ENCODE measurements at places on chromosomes 2 and 18.
A peak's percentile ranks its signal among the peaks of the same experiment; 100 is the strongest.

GRCh38 chr2:203237346-203238238, 1.2 kb upstream of the CYP20A1 start:
- DNase-seq = no peak

DNA sequence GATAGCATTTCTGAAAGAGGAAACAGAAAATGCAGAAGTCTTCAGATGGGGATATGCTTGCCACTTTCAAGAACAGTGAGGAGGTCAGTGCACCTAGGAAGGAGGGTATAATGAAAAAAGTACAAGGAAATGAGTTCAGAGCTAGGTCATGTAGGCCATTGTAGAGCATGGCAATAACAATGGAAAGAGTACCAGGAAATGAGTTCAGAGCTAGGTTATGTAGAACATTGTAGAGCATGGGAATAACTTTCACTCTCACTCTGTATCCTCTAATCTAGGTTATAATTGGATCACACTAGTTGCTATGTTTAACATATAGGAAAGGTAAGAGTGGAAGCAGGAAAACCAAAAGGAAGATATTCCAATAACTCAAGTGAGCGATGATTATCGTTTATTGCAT, 12.3 kb downstream of the SCG2 start:
- no peak for DNase-seq

DNA sequence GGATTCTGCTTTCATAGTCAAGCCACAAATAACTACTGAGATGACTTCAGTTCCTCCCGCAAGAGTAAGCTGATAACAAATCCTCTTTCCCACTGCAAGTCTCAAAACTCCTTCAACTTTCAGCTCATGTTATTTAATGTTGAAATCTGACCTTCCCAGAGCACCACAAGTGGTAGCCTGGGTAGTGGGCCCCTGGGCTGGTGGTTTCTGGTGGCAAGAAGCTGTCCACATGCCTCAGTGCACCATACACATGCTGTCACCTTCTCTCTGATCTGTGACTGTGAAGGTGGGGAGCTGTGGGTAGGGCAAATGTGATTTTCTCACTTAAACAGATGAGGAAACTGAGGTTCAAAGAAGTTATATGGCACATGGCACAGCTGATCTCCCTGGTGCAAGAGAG, 246.1 kb upstream of the EPAS1 start:
- DNase-seq = no peak

DNA sequence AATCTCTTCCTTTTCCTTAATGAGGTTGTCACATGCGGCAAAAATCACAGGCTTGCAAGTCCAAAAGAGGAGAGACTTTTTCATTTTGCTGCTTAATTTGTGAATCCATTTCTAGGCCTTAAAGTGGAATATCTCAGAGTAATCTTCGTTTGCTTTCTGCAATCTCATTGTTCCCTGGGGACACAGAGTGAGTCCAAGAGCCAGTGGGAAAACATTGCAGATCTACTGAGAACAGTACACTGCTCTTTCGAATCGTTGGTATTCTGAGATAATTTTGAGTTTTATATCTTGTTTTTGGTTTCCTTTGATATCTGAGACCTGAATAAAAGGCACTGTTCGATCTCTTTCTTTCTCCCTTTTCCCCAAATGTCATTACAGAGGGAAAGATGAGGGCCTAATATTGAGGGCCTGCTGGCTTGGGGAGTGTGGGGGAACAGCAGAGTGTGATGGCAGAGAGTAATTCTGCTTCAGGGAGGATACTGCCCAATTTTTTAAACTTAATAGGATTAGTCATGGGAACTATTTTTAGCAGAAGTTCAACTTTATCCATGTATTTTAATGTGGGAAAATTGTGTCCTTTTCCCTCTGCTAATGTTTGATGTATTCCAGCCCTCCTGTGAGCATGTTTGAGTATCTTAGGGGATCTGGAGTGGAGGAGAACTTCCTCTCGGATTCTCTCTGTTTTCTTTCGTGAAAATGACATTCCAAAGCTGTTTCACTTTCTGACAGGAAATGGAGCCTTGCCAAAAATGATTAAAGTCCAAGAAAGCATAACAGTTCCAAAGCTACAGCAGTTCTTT, 418.2 kb upstream of the ZEB2 start:
- peak; percentile 29 for DNase-seq

DNA sequence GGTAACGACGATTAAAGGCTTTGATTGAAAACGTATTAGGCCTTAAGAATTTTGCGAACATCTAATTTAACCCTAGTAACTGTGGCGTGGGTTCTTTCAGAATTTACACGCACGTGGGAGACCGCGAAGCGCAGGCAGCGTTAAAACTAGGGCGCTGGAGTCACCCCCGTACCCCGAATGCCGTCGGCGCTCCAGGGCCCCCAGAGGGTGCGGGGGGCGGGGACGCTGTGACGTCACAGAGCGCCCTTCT, 673 bp upstream of the SMCHD1 start:
- peak; percentile 59 for DNase-seq

DNA sequence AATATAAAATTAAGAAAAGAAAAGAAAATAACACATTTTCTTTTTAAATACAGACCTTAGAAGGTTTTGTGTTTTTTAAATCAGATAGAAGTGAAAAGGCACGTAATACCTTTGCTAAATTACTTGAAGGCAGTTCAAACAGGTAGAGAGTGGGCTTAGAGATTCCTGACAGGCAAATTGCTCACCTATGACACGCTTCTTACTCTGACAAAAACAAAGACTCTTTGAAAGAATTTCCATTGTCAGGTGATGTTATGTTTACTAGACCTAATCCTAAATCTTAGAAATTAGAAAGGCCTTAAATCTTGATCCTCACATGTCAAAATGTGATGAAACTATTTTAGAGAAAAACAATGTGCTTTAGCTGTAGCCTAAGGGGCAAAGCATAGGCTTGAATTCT, 522.9 kb downstream of the SOX11 start:
- no peak for DNase-seq

GRCh38 chr2:8422450-8422800, 259.4 kb upstream of the ID2 start:
- DNase-seq = no peak

DNA sequence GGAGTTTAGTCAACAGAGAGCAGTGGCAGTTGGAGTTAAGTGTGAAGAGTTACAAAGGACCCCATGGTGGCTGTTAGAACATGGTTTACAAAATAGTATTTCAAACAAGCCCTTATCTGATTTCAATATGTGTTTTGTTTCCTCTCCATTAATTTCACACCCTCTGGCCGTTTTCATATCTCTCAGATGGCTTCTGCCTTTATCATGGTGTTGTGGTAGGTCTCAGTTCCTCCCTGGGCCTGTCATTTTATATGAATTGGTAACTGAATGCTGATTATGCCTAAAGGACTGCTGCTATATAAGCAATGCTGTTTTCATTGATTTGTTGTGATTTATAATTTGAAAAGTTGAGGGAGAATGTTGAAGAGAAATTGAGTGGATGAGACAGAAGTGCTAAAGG, 686.7 kb downstream of the NYAP2 start:
- no peak for DNase-seq

DNA sequence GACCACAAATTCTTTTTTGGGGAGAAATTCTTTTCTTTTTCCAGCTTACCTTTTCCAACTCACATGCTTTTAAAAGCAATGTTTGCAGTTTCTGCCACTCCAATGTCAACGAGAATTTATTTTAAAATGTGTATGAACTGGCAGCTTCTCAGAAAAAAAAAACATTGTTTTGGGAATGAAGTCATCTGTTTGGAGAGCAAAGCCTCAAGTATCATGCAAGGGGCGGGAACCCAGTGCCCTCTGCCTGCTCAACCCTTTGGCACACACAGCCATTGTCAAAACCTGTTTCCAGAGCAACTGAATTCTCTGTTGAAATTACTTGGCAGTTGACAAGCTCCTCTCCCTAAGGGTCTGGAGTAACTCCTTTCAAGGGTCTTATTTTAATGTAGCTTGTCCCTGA, 128.5 kb downstream of the QPCT start:
- no peak for DNase-seq

DNA sequence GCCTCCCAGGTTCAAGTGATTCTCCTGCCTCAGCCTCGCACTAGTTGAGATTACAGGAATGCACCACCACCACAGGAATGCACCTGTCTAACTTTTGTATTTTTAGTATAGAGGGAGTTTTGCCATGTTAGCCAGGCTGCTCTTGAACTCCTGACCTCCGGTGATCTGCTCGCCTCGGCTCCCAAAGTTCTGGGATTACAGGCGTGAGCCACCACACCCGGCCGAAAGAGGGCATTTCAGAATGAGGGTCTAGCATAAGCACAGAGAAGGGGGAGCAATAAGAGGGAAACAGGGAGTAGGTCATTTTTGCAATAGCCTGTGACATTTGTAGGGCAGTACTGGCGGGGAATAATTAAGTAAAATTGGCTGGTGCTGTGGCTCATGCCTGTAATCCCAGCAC, 1.9 kb upstream of the SPAST start:
- DNase-seq = no peak

GRCh38 chr2:126898636-126899035, at the start of gene TEX51:
Gene TEX51, plus strand, starts transcription at chr2:126898890. Its CDS starts 29 bp downstream, at chr2:126898919.
- DNase-seq = no peak

- DNase-seq = no peak
Observed at GRCh38 chr2:83602753-83603152, 856.3 kb downstream of the SUCLG1 start.

DNA sequence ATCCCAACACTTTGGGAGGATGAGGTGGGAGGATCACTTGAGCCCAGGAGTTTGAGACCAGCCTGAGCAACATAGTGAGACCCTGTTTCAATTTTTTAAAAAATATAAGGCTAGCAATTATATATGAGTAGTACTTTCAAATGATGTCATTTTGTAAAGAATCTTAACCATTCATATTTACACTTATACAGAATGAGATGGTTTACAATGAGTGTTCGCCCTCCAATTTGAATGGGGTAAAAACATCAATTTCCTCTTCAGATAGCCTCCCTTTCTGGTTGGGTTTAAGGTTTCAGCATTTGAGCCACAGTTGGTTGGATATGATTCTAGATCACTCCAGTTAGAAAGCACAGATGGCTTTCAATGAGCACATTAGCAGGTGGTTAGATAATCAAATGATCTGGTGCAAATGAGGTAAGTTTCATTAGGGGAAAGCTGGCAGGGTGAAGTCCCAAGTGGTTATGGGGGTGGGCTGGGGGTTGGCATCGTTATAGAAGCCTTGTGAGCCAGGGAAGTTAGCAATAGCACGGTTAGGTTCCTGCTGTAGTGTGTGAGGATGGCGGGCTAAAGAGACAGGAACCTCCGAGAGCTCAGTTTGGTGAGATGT, 63.9 kb downstream of the TRPM8 start:
- no peak for DNase-seq

DNA sequence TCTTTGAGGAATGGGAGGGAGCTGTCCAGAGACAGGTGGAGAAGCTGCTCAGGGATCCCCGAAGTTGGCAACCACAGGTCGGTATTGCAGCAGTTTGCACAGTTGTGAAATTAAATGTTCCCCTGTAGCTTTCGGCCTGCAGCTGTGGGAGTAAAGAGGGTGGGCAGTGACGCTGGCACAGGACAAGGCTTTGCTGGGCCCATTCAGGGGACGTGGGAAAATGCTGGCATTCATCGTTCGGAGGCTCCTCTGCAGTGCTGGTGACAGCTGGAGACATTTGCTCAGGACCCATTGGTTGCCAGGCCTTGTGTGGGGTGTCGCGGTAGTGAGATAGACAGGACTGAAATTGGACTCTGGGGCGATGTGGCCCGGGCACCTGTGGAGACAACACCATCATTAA, 173.7 kb downstream of the MYCN start:
- DNase-seq = no peak

DNA sequence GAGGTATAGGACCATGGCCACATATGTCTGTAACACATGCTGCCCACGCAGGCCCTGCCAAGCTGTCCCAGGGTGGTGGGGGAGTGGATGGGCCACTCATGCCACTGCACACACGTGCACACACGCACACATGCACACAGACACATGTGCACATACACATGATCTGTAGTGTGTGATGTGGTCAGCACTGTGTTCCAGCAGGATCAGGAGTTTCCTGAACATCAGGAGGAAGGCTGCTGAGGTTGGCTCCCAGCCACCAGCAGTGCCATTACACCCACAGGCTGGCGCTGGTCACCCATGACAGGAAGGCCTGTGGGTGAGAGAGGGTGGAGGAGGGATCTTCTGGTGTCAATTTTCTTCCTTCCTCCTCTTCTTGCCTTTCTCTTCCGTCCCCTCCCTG, 44.7 kb downstream of the POMC start:
- no peak for DNase-seq

GRCh38 chr2:217530392-217531090, 472.3 kb downstream of the TNS1 start:
- no peak for DNase-seq

GRCh38 chr18:56076723-56077122, 488.7 kb upstream of the TCF4 start:
- DNase-seq = no peak

DNA sequence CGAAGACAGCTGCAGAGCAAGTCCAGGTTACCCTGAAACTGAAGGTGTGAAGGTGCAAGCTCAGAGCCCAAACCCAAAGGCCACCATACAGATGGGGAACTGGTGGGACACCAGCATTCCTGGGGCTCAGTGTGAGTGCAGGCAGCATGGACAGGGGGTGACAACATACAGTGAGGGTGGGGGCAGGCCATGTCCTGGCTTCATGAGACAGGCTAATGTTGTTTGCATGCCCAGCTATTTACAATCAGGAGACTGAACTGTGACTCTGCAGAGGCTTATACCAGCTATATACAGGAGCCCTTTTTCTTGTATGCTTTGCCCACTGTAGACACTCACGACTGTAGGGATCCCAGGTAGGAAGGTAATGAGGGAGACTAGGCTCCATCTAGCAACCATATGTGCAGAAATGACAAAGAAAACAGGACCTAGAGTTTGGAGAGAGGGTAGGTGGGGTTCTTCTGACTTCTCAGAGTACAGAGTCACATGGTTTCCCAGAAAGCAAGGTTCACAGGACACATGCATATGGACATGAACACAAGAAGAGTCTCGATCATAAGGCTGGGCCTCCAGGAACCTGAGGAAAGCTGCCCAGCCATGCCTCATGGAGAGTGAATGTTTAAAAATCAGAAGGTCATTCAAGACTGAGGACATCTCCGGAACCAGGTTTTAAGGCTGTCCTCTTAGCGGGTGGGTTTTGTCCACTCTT, 26.4 kb downstream of the SIX3 start:
- DNase-seq = no peak

DNA sequence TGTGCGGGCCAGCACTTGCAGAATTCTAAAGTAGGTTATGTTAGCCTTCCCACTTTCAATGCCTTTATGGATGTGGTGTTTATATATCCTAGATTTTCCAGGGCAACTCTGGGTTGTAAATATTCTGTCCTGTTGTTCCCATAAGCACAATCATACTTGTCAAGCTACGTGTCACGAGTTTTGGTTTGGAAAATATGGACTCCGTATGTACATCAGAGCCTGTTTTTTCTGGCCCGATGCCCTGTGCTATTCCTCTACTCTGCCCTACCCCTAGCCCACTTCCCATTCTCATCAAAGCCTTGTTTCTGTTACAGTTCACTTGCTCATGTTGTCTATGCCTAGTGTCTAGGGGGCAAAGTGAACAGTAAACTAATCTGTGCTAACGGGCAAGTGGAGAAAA, 27.0 kb upstream of the ZEB2 start:
- no peak for DNase-seq

GRCh38 chr2:172702451-172702850, 33.2 kb upstream of the RAPGEF4 start:
- no peak for DNase-seq
